ENCODE measurements at places on chromosomes 4 and X. TPM values are rescaled to one million over a fixed set of nuclear protein-coding genes. Genes with fewer than 3 reads are reported as not detected.

The HNRNPH2 gene
- polyA plus RNA-seq: 60.1 TPM

The C4orf51 gene
- polyA plus RNA-seq: not detected

The TMEM271 gene
- polyA plus RNA-seq: not detected

- no peak for DNase-seq
Observed at GRCh38 chrX:9461087-9461486, 3.8 kb upstream of the TBL1X start.

DNA sequence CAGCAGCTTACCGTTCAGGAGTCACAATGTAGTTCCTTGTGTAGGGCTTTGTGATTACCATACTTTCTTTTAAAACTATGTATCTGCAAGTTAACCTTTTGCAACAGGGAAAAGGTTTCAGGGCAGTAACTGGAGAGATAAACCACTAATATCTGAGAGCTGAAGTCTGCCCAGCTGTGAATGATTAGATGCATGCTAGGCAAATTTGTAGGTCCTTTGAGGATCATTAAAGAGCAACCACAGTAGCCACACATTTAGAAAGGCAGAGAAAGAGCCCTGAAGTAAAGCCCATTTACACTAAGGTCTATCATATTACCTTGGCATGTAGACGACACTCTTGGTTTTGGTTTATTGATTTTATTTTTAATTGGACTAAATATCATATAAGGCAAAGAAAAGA lies 60.0 kb downstream of the ATP8A1 start:
- DNase-seq: no peak

The CDKL5 gene
- polyA plus RNA-seq: 5.6 TPM

The PFKFB1 gene
- 1.1 TPM for polyA plus RNA-seq

The CFAP97 gene
- 28.3 TPM for polyA plus RNA-seq

The CHRNA9 gene
- 0.09 TPM for polyA plus RNA-seq

DNA sequence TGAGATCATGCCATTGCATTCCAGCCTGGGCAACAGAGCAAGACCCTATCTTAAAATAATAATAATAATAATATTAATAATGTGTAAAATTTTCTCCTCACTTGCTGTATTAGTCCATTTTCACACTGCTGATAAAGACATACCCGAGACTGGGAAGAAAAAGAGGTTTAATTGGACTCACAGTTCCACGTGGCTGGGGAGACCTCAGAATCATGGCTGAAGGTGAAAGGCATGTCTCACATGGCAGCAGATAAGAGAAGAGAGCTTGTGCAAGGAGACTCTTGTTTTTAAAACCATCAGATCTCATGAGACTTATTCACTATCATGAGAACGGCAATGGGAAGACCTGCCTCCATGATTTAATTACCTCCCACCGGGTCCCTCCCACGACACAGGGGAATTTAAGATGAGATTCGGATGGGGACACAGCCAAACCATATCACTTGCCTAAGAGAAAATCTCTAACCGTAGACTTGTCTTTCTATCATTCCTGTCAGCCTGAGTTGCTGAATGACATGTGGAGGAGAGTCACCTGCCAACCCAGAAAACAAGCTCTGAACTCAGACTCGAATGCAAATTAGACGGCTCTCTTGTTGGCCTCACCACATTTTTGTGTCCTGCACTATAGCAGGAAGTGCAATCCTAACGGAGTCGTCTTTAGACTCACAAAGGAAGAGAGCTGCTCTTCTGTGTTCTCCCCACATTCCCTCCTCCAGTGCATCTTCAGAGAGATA lies 51.9 kb upstream of the DCTD start:
- DNase-seq: no peak
